ENCODE measurements at places on chromosomes 7 and 10.

DNA sequence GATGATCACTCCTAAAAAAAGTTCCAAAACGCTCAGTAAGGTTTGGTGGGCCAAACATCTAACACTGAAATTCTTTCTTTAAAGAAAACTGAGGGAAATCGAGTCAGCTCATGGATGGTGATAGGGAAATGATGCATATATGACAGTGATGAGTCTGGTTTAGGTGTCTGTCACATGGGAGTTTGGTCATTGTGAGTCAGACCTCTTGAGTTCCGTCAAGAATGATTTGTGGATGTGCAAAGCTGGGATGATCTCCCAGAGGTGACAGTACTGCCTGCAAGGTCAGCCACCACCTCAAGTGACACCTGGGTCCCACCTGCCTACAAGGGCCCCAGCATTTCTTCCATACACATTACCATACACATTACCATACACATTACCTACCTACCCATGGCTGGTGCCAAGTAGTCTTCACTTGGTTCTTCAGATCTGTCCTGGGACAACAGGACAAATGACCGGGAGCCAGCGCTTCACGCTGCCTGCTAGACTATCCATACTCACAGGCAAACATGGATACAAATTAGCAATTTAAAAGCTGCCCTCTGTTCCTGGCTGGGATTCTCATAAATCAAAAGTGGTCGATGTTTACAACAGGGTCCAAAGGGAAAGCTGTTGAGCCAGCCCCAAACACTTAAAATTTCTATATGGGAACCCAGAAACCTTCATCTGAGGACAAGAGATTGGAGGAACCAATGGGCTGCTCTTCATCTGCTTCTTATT is 128.4 kb downstream of the ADAM12 start:
- DNase-seq = no peak

DNA sequence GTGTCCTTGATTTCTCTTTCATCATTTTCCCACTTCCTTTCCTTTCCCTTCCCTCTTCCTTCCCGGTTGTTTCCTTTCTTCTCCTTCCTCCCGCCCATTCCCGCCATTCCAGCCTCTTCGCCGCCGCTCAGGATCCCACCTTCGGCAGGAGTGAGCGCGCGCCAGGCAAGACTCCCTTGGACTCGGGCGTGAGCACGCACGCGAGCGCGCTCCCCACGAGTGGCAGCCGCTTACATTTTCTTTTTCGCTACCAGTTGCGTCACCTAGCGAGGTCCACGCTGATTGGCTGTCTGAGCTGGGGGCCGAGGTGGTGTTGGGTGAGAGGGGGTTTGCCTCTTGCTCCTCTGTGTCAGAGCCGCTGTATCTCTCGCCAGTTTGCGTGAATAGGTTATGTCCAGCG is 11.8 kb downstream of the ZAN start:
- no peak for DNase-seq

DNA sequence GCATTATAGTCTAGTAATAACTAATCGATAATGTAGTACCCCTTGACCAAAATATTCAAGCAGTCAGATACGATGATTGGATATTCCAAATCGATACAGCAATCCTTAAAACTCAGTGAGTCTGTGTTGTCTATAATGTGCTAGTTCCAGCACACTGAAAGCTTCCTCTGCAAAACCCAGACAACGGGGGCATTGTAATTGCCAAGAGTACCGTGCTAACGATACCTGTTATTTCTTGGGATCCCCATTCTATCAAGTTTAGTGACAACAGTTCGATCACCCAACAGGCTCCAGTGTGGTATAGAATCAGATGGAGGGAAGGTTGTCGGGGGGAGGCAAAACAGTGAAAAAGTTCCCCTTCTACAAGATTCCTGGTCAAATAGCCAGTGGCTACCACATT is 865 bp downstream of the ZNF438 start:
- no peak for DNase-seq

GRCh38 chr7:26759108-26759507 is 105.3 kb downstream of the SKAP2 start:
- DNase-seq = no peak

DNA sequence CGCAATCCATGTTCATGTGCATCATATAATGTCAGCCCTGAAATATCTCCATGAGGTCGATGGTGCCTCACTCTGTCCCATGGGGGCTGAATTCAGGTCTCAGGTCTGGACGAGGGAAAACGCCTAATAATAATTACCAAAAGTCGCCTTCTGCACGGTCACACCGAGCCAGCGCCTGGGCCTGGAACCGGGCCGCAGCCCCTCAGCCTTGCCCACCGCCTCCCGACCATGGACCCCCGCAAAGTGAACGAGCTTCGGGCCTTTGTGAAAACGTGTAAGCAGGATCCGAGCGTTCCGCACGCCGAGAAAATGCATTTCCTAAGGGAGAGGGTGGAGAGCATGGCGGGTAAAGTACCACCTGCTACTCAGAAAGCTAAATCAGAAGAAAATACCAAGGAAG is 18.8 kb upstream of the KLRG2 start:
- DNase-seq = no peak

DNA sequence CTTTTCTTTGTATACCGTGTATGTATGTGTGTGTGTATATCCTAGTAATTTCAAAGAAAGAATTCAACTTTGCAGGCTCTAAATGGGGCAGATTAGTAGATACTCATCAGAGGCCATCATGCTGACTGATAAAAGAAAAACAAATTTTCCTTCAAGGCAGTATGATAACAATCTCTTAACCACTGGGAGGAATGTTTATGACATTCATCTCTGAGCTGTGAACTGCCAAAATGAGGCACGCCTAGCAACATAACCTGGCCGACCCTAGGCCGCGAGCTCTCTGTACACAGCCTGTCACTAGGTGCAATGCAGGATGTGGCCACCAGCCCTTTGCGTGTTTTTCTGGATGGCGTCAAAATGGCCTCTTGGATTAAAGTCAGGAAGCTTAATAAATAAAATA is 343.7 kb upstream of the GALNT17 start:
- DNase-seq = no peak

- DNase-seq = no peak
Observed at GRCh38 chr10:122172361-122173008, 98.6 kb upstream of the BTBD16 start.

DNA sequence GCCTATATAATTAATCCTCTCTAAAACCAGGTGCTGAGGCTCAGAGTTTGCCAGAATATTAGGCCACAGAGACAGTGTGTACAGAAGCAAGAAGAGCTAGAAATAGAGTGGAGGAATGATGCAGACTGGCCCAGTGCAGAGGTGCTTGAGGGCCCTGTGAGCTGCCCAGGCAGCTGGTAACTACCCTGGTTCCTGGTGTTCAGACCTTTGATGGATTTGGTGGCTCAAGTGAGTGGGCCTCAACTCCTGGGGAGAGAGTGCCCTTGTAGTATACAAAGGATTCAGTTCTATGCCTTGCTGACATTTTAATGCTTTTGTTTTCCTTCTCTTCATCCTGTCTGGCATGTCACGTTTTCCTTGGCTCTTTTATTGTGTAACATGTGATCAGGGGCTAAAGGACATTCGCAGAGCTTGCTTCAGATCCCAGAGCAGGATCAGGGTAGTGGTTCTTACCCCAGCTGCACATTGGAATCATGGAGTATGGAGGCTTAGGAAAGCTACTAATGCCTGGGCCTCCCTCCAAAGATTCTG is 20.0 kb downstream of the LRRC4 start:
- no peak for DNase-seq

- no peak for DNase-seq
Observed at GRCh38 chr7:91288208-91288824, 24.1 kb downstream of the FZD1 start.

GRCh38 chr7:25087855-25088254 is 37.2 kb downstream of the CYCS start:
- no peak for DNase-seq

DNA sequence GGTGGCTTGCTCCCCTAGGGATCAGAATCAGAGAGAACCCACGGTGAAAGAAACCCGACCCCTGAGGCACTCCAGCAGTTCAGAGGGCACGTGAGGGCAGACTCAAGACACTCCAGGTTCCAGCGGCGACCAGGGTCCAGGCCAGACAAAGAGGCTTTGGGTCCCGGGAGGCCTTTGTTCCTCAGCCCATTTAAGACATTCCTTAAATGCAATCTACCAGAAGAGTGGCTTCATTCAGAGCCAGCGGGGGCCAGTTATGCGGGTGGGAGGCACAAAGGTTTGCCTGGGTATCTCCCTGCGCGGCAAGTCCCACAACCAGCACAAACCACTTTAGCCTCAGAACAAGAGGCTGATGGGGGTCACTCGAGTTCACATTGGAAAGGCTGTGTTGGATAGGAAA is 53.6 kb downstream of the AFAP1L2 start:
- DNase-seq = no peak

GRCh38 chr10:18906636-18907035 is 142.0 kb upstream of the MALRD1 start:
- no peak for DNase-seq

DNA sequence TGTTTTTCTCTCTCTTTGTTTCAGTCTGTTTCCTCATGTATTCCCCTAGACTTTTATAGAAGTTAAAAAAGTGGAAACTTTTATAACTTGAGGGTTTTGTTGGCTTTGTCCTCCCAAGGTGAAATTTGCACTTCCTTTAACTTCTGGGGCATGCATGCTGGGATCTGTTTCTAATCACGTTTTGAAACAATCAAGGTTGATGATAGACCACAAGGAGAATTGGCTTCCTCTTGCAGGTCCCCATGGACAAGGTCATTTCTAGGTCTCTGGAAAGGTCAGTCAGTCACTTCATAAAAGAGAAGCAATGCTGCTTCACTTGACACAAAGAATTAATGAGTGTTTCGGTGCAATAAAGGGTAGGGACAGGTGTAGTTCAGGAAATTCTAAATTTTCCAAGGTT is 811.8 kb upstream of the CELF2 start:
- no peak for DNase-seq

DNA sequence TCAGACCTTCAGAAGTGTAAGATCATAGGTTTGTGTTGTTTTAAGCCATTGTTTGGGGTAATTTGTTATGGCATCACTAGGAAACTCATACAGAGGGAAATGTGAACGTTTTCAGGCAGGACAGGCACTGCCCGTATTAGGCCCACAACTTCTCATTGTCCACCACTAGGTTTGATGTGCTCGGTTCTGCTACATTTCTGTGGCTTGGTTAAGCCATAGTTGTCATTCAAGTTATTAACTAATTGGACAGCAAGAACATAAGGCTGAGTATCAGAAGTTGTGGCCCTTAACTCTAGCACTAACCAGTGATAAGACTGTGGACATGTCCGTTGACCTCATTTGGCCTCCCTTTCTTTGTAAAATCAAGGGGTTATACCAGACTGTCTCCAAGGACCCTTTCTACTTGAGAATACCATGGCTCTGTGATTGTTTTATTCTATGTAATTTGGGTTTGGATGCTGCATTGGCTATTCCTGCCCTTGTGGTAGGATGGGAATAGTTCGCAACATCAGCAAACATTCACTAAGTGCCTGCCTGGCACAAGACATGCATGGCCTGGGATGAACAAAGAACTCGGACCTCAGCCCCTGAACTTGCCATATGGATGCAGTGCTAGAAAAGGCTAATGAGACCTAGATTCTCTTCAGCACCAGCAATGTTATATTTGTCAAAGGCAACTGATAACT is 85.7 kb downstream of the CCDC71L start:
- no peak for DNase-seq

DNA sequence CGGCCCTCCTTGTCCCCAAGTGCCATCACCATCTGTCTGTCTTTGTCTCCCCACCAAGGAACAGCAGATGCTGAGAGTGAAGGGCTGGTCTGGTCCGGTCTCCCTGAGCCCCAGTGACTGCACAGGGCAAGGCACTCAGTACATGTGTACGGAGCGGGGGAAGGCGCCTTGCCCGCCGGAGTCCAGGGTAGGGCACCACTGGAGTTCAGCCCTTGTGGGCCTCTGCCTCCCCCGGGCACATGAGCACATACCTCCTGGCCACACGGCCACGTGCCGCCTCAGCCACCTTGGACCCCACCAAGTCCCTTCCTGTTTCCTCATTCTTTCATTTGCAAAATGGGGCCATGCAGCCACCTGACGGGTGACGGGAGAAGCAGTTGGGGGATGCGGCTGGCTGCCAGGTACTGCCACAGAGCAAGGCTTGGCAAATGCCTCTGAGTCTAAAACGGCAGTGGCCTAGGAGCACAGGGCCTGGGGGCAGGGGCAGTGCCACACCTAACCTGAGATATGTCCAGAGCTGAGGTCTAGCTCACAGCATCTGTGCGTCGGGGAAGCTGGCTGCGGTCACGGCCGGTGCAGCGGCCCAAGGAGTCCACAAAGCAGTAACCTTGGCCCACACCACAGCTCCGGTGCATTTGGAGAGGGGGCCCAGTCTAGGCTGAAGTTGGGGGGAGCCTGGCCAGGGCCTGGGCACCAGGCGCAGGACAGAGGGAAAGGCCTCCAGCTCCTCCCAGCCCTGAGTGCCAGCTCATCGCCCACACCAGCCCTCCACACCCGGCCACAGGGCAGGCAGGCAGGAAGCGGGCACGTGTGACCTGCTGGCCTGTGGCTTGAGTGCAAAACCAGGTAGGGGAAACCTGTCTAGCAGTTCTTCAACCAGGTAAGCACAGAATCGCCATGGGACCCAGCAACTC is 5.2 kb downstream of the ADAP1 start:
- DNase-seq = no peak

DNA sequence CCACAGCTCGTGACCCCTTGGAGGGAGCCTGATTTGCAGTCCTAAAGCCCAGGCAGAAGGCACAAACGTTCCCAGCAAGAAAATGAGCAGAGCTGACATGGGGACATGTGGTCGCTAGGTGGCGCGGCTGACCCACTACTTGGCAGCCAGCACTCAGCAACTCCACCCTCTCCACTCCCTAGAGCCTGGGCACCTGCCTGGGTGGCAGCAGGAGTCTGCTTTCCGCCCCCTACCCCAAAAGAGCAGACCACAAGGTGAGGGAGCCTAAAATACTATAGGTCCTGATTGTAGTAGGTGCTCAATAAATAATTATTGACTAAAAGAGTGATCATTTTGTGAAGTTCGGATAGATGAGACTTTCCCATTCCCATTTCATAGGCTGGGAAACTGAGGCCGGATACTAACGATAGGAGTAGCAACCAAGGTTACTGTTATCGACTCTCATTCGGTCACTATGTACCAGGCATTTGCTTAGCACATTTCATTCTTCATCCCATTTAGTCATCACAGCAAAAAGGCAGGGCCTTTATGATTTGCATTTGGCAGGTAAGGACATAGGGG is 57.4 kb downstream of the NEUROG3 start:
- peak; percentile 79 for DNase-seq

GRCh38 chr7:149070372-149071125 is 20.0 kb downstream of the ZNF786 start:
- DNase-seq = no peak

GRCh38 chr10:109587366-109587765 is 335.9 kb downstream of the XPNPEP1 start:
- no peak for DNase-seq

DNA sequence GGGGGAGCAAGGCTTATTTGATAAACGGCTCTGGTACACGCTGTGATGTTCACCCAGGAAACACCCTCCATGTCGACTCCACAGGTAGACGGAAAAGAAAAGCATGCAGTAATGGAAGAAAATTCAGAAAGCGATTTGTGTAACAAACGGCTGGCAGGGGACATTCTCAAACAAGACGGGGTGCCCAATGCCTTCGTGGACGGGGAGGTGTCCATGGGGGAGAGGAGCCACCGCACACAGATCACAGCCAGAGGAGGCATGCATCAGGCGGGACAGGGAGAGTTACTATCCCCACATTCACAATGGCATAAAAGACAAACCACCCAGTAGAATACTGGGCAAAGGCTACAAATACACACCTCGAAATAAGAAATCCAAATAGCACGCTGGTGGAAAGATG is 20.1 kb downstream of the CNPY1 start:
- no peak for DNase-seq

GRCh38 chr10:10798102-10798863 is 219.4 kb upstream of the CELF2 start:
- DNase-seq = no peak

GRCh38 chr10:122316224-122316884 is 45.3 kb downstream of the BTBD16 start:
- DNase-seq = no peak

- no peak for DNase-seq
Observed at GRCh38 chr10:44263771-44264170, 121.1 kb downstream of the CXCL12 start.
